Stimulated activated CD4-positive, alpha-beta T cell treated with anti-CD3 and anti-CD28 coated beads, Interleukin-2, amount 100 ng/mL, for 48 hours (primary cell): ENCODE measurements at places on chromosomes 1 and 21.

GRCh38 chr21:34035619-34036354 lies 37.6 kb upstream of the MRPS6 start:
- DNase-seq, result no peak

DNA sequence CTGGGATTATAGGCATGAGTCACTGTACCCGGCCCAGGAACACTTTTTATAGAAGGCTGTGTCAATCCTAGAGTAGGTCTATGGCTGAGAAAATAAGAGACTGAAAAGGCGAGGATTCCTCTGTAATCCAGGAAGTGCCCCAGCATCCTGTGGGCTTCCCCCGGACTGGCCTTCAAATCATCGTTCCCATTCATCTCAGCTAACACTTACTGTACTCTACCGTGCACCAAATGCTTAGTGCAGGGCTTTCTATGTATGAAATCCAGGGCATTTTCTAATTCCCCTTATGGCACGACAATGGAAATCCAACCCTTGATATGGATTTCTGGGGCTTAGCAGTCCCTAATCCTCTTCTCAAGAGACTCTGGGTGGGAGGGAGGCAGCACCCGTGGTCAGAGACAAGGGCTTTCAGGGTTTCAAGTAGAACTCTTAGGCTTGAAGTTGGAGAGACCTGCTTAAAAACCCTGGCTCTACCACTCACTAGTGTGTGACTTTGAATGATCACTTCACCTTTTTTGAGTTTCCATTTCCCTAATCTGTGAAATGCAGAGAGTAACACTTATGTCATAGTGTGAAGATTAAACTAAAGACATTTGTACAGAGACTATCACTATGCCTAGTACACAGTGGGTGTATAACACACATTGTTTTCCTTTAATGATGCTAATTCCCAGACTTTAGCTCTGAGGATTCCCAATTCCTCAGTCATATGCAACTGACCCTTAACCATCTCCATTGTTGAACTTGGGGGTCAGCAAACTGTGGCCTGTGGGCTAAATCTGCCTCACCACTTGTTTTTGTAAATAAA lies 20.3 kb downstream of the MECR start:
- DNase-seq, result no peak

- DNase-seq, result no peak
Observed at GRCh38 chr1:171940368-171940767, 99.1 kb downstream of the DNM3 start.

DNA sequence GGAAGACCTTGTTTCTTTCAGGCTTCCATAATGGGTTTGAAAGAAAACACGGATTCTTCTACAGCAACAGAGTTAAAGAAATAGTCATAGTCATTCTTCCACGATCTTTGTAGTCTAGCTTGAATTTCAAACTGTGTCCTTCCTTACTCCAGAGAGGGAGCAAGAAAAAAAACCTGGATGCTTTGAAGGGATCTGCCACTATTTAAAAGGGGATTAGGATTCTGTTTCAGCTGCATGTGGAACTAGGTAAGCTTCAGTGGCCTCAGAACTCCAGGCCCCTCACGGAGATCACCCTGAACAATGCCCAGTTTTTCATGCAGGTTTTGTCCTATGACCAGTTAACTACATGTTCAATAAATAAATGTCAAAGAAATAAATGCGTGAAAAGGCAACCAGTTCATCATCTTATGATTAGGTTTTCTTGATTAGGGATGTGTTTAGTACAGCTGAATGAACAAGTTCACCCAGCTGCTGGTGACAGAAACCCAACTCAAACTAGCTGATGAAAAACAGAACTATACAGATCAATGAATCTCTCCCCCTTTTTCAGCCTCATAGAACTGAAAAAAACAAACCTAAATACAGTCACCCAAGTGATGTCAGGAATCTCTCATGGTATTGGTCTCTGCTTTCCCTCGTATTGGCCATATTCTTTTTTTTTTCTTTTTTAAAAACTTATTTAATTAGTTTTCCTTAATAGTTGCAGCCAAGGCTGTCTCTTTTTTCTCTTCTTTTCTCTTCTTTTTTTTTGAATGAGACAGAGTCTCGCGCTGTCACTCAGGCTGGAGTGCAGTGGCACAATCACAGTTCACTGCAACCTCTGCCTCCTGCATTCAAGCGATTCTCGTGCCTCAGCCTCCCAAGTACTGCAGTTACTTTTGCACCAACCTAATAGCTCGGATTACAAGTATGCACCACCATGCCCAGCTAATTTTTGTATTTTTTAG lies 14.6 kb upstream of the MPZL1 start:
- DNase-seq, result no peak

DNA sequence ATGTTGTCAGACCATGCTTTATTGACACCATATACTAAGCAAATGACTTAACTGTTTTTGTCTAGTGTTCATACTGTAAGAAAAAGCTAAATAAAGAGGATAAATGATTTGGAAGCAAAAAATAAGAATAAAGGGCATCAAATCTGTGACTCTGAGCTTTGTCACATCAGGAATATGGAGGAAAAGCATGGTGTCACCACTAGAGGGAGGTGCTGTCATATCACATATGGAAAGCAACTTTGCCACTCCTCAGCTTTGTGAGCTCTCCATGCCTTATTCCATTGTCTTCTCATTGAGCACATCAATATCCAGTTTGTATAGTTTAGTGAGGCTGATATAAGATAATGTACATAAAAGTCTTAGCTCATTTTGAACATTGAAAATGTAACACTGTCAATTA lies 20.8 kb upstream of the GBP1 start:
- DNase-seq, result no peak

- DNase-seq, result no peak
Observed at GRCh38 chr1:91349524-91349923, 55.1 kb downstream of the HFM1 start.

DNA sequence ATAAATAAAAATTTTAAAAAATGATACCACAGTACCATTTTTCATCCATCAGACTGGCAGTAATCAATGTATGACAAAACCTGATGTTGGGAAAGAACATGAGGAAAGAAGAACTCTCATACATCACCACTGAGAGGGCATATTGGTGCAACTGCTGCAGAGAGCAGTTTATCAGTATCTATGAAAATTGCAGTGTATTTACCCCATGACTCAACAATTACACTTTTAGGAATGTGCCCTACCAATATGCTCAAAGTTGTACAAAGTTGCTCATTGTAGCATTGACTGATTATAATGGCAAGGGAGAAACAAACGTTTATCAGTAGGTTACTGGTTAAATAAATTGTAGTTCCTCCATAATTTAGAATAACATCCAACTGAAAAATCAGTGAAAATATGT lies 36.7 kb downstream of the CATSPERE start:
- no peak for DNase-seq

GRCh38 chr1:7171168-7171567 lies 385.9 kb downstream of the CAMTA1 start:
- no peak for DNase-seq

- no peak for DNase-seq
Observed at GRCh38 chr1:85894651-85895050, 186.4 kb upstream of the ZNHIT6 start.

DNA sequence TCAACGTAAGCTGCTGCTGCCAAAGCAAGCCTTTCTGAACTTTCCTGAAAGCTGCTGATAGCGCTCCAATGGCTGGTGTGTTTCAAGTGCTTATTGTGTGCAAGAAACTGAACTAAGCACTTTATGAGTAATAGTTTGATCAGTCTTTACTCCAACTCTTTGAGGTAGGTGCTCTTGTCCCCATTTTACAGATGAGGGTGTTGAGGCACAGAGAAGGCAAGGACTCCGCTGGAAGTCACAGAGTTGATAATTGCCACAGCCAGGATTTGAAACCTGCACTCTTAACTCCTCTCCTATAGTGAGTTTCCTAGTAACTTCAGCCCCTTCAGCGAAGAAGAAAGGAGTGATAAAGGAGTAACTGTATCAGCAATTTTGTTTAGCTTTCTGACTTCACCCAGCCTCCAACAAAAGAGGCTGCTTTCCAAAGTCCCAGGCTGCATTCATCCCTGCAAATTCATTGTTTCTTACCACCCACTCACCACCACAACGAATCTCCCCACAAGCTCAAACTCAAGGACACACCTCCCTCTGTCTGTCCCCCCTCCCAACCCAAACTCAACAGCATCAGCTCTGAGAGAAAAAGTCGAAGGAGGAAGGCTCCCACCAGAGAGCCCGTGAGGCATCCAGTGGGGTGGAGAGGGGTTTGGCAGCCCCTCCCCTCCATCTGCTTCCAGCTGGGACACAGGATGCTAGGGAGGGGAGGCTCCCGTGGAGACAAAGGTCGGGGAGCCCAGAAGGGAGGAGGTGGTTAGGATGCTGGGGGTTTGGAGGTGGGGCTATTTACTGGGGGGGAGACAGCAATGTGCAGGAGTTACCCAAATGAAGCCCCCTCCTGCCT lies 139.6 kb downstream of the NAV1 start:
- DNase-seq, result no peak

- DNase-seq, result no peak
Observed at GRCh38 chr1:61111084-61112004, 29.0 kb downstream of the NFIA start.

DNA sequence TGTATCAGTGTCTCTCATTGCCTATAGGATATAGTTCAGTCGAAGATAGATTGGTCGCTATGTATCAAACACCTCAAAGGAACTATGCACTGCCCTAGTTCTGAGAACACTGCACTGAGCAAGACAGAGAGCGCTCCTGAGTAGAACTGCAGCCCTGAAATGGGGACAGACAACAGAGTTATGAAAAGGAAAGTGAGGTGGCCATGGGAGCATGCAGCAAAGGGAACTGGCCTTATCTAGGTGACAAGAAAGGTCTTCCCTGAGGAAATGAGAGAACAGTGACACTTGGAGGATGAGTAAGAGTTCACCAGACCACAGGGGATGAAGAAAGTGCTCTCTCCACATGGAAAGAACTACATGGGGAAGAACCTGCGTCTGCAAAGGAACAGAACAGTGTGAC lies 7.5 kb upstream of the G0S2 start:
- DNase-seq, result no peak

DNA sequence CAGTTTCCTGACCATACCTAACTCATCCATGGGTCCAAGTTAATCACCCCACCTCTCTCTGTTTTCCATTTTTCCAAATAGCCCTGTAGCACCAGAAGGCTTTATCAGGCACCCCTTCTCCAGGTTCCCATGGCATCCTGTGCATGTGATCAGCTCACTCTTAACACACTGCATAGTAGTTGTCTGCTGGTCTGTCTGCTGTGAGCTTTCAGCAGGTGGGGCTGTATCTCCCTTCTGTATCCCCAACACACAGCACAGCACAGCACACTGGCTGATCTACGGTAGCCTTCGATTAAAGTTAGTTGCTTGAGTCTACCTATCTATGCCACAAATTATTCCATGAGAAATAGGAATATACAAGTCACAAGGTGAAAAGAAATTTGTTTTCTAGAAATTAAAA lies 54.3 kb upstream of the C1orf198 start:
- DNase-seq, result no peak

- no peak for DNase-seq
Observed at GRCh38 chr1:30965924-30966599, 57.5 kb upstream of the SDC3 start.
